ENCODE measurements at places on chromosomes 12 and 14.
A peak's percentile ranks its signal among the peaks of the same experiment; 100 is the strongest.

GRCh38 chr12:6946033-6946919 lies 2.5 kb downstream of the C12orf57 start:
- peak; percentile 94 for DNase-seq

DNA sequence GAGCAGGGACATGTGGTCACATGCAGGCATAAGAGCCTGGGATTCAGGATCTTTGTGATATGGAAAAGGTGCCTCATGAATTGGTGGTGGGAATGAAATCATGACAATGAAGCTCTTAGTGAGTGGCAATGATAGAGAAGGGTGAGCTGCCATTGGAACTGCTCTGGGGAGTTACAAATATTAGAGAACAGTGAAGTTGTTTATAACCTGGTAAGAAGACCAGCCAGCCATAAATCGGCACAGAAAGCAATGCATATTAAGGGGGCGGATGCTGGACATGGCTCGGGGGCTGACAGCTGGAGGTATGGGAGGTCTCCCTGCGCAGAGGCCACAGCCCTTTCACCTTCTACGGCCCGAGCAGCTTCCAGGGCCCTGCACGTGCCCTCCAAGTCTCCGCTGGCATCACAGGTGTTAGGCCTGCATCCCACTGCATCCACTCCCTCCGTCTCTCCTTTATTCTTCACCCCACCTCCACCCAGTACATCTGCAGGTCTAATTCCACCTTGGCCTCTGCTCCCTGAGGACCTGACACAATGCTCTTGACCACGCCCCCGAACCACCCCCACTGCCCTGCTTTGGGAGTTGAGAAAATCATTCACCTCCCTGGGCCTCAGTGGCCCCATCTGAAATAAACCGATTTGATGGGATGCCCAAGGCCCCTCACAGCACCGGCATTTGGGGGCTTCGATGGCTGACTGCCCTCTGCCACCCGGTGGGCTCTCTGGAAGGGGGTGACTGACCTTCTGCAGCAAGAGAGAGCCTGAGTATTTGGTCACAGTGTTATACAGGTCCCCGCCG lies 4.1 kb downstream of the CACNA2D4 start:
- DNase-seq, result no peak

- no peak for DNase-seq
These were observed 552 bp downstream of the TAPBPL start for GRCh38 chr12:6452245-6452943.

- DNase-seq, result no peak
These were observed 381.7 kb upstream of the DDHD1 start for GRCh38 chr14:53534841-53535240.

DNA sequence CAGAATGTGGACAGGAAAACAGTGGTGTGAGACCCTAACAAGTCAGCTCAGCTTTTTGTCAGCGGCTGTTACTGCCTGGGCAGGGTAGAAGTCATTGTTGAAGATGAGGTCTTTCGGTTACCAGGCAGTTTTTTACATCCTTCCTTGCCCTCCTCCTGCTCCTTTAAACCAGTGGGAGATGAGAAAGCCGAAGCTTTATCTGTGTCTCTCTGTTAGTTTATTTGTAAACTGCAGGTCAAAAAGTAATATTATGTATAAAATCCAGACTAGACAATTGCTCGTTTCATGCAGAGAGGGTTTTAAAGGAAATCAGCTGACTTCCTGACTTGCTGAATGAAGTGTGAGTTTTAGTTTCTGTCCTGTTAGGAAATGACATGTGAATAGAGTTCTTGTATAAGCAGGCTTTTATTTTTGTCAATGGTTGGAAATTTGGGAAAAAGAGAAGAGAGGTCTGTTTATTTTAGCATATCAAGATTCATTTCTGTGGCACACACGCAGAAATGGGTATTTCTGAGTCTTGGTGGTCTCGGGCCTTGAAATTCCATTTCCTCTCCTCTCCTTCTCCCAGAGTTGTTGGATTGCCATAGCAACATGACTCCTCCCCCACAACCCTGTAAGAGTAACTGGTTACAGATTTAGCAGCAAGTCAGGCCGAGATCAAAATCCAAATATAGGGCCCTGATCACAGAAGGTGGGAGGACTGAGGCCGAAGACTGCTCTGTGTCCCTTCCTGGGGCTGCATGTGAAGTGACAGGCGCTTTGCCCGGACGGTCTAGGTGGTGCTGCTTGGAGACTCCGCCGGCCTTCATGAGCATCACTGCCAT lies 60.8 kb downstream of the SAMD4A start:
- DNase-seq, result no peak

DNA sequence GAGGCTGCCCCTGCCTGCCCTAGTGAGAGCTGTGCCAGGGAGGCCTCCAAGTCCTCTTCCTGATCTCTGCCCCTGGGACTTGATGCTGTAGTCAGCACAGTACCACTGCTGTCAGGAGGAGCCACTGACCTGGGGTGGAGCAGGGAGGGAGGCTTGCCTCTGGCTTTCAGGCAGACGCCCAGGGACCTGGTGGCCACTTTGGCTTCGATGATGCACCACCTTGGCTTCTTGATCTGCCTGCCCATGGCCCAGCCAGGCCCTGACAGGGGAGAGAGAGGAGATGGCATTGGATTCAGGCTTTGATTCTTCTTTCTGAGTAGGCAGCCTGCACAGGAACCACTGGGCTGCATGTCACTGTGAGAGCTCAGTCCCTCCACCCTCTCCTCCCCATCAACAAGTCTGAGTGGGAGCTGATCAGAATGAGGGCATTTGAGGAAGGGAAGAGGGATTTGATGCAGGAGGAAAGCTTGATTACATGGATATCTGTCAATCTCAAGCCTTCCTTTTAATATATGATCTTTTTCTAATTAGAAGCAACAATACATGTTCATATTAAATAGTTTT lies 24.7 kb downstream of the TMEM63C start:
- DNase-seq, result no peak

GRCh38 chr14:64012003-64012402 lies 159.2 kb downstream of the SYNE2 start:
- DNase-seq, result no peak

DNA sequence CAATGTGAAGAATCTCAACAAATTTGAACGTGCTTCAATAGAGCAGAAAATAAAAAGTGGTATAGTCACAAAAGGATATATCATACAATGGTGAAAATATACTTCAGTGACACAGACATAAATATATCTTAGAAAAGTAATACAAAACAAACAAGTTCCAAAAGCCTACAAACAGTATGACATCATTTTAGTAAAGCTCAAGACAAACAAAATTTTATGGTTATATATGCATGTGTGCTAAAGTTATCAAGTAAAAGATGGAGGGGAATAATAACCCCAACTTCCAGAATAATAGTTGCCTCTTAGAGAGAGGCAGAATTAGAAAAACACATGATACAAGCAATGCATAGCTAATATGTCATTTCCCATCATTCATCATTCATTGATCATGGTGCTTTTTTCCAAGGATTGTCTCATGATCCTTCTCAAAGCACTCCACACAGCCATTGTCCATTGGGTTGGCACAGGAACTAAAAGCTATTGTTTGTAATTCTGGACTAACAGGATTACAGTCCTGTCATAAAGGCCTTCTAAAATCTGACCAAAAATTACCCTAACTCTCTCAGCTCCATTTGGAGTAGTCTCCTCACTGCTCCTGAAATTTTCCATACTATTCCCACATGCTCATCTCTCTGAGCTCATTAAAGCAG lies 59.5 kb downstream of the IFNG-AS1 start:
- no peak for DNase-seq

Data from NCI-H187 (cell line).